ENCODE measurements at places on chromosomes 1 and 21. TPM values are rescaled to one million over a fixed set of nuclear protein-coding genes. Genes with fewer than 3 reads are reported as not detected.

The KLF17 gene
- total RNA-seq, result 0.17 TPM

The GAS5 gene
- total RNA-seq, result 417 TPM

GRCh38 chr21:29124645-29125044, 5.8 kb upstream of the MAP3K7CL start:
- DNase-seq, result no peak

DNA sequence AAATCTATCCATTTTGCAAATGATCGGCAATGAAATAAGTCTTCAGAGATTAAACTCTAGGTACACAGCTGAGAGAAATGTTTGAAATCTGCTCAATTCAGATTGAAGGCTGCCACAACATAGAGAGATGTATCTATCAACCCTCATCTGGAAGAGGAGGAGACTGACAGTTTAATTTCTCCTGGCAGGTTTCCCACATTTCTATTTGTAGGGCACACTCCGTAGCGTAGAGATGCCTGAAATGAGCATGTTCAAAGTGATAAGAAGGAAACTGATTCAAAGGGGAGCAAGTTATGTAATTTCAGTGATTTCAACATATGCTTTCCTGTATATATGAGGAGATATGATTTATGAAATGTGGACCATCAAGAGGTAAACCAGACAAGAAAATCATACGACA, 44.1 kb downstream of the NIBAN1 start:
- DNase-seq, result no peak

GRCh38 chr1:53341521-53341895, 13.6 kb upstream of the LRP8 start:
- no peak for DNase-seq

- no peak for DNase-seq
Observed at GRCh38 chr21:27806281-27806680, 839.4 kb upstream of the ADAMTS5 start.

DNA sequence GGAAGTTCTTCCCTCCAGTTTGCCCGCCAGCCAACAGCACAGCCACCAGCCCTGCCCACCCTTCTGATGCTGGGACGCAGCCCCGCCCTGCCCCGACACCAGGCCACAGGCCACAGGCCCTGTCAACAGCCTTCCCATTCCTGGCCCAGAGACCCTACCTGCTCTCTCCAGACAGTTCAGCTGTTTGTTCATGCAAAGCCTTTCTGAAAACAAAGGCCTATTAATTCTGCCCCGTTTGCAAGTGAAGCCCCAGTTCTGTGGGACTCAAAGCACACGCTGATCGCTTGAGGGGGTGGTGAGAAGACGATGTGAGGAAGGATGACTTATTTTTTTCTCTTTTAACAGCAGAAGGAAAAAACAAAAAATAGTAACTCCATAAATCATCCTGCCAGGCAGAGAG, 55.4 kb upstream of the KIF26B start:
- DNase-seq, result peak; percentile 9

The NR1I3 gene
- total RNA-seq, result not detected

GRCh38 chr1:44557778-44558177, 116.5 kb downstream of the TMEM53 start:
- no peak for DNase-seq

DNA sequence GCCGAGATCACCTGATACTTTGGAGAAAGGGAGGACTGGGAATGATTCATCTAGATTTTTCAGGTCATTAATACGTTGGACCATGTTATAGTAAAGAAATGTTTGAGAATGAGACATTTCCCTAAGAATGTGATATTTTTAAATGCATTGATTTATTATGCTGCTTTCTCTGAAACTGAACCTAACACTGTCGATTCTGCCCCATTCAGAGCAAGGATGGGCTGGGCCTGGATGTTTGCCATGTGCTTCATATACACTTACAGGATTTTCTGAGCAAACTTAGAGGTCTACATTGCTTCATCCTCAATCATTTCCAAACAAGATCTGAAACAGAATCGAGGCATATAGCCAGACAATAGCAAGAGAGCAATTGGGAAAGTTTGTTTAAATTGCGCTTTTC, 183.3 kb downstream of the CRB1 start:
- no peak for DNase-seq

DNA sequence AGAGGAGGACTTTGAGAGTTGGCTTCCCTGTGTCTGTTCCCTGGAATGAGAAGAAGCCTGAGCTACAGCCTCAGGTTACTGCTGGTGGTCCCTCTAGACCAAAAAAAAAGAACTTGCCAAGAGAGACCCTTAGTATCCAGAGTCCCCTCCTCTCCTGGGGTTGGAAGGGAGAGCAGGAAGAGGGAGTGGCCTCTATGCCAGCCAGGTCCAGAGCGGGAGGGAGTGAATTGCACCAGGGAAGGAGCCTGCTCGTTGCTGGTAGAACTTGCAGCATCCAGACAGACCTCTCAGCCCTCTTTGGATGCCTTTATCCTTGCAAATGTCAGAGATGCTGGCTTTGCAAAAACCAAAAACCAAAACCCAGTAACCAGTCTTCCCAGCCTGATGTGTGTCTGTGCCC, 491.3 kb upstream of the VAMP3 start:
- no peak for DNase-seq

DNA sequence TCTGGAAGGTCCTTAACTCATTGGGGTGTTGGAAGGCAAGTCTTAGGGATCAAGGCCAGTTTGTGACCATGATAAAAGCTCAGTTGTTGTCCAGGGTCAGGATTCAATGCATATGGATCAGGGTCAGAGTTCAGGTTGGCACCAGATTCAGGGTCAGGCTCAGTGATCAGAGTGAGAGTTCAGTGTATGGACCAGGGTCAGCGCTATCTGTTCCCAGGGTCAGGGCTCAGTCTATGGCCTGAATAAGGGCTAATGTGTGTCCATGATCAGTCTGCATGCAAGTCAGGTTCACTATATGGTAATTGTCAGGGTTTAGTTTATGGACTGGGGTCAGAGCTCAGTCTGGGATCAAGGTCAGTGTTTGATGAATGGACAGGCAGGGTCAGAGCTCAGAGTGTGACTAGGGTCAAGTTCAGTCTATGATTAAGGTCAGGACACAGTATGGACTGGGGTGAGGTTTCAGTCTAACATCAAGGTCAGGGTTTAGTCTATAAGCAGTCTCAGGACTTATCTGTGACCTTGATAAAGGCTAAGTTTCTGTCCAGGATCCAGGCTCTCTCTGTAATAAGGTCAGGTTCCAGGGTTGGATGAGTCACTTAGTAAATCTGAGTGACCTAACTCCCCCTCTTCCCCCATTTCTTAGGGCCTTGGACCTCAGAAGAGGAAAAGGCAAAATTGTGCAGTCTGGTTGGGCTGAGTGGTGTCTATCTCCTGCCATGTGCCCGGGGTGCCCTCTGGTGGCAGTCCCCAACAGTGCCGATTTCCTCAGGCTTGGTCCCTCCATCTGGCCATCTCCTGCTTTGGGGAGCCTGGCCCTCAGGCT, 23.8 kb downstream of the KNCN start:
- no peak for DNase-seq

The BGLAP gene
- 1.9 TPM for total RNA-seq

DNA sequence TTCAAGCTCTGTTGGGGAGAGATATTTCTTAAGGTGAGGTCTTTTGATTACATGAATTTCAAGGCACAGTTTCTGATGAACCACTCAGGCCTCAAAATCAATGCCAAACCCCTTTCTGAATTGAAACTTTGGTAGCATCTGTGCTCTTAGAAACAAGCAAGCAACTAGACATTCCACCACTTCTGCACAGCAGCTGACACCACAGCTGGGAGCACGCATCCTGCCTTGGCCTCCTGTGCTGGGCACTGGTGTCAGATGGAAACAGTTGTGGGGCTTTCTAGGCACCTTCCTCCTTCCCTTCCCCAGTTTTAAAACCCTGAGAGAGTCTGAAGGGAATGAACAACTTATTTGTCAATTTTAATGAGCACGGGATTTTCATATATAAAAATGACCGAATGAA, 360.2 kb downstream of the ADGRL2 start:
- no peak for DNase-seq

Data from spinal cord (tissue), 10 donors.